ENCODE measurements at places on chromosomes 5 and 9. TPM values are rescaled to one million over a fixed set of nuclear protein-coding genes. Genes with fewer than 3 reads are reported as not detected.

SLC34A1 gene
- not detected for total RNA-seq

MSX2 gene
- total RNA-seq = 6.7 TPM

PAEP gene
- 0.20 TPM for total RNA-seq

MARVELD2 gene
- total RNA-seq = 2.6 TPM

LHX6 gene
- 0.39 TPM for total RNA-seq

FRMD3 gene
- total RNA-seq = 1.5 TPM

SPATA31D4 gene
- not detected for total RNA-seq

ZFAND5 gene
- 136 TPM for total RNA-seq

AGXT2 gene
- total RNA-seq = not detected

NTNG2 gene
- 2.5 TPM for total RNA-seq

FBLL1 gene
- not detected for total RNA-seq

KIF3A gene
- 10.9 TPM for total RNA-seq

SPATA31C1 gene
- total RNA-seq = not detected

EFNA5 gene
- 20.0 TPM for total RNA-seq

TMEFF1 gene
- total RNA-seq = 1.5 TPM

WDR38 gene
- total RNA-seq = not detected

FBP2 gene
- total RNA-seq = not detected

PCDHGB6 gene
- 0.12 TPM for total RNA-seq

CORO2A gene
- total RNA-seq = 1.1 TPM

GMCL2 gene
- total RNA-seq = not detected

DRD1 gene
- total RNA-seq = 0.77 TPM

PCSK1 gene
- total RNA-seq = 0.56 TPM

NRG2 gene
- total RNA-seq = 2.0 TPM

ABCA2 gene
- 26.9 TPM for total RNA-seq

PCDHGB3 gene
- 0.19 TPM for total RNA-seq

ZBTB34 gene
- total RNA-seq = 4.7 TPM

F2RL1 gene
- 254 TPM for total RNA-seq

PCDHAC1 gene
- total RNA-seq = 1.4 TPM

LHFPL2 gene
- total RNA-seq = 51.4 TPM

PRRX2 gene
- 5.2 TPM for total RNA-seq

GGTA1 gene
- not detected for total RNA-seq

C9orf152 gene
- total RNA-seq = 0.08 TPM

SLC46A2 gene
- total RNA-seq = not detected

AJM1 gene
- total RNA-seq = 3.5 TPM

IFNA2 gene
- total RNA-seq = not detected

CPLANE1 gene
- total RNA-seq = 4.4 TPM

IL3 gene
- not detected for total RNA-seq

MAMDC4 gene
- 1.8 TPM for total RNA-seq

NFIB gene
- 12.8 TPM for total RNA-seq

SPAG8 gene
- total RNA-seq = 0.24 TPM

FOXD4L4 gene
- not detected for total RNA-seq

QRFP gene
- not detected for total RNA-seq

SPINK9 gene
- not detected for total RNA-seq

CEP72 gene
- total RNA-seq = 8.9 TPM

NOP16 gene
- total RNA-seq = 121 TPM

OR1J2 gene
- total RNA-seq = not detected

COL15A1 gene
- 0.34 TPM for total RNA-seq

GABRA1 gene
- total RNA-seq = not detected

ASPN gene
- total RNA-seq = not detected

AFAP1L1 gene
- 5.2 TPM for total RNA-seq

SOX30 gene
- total RNA-seq = 0.05 TPM

C5 gene
- 14.2 TPM for total RNA-seq

ARHGEF28 gene
- total RNA-seq = 17.8 TPM

DAB2 gene
- total RNA-seq = 15.6 TPM

PLAC8L1 gene
- 0.49 TPM for total RNA-seq

TAF11L5 gene
- total RNA-seq = not detected

CDC20B gene
- 0.14 TPM for total RNA-seq

LHX3 gene
- 0.09 TPM for total RNA-seq

ATP10B gene
- total RNA-seq = not detected

INSL4 gene
- 19.2 TPM for total RNA-seq

Data from A549 treated with DMSO at 1 μM for 4 hours (cell line).